Astrocyte (in vitro differentiated cells and primary cell): ENCODE measurements at places on chromosomes 11 and 22. TPM values are rescaled to one million over a fixed set of nuclear protein-coding genes. Genes with fewer than 3 reads are reported as not detected.

The PHETA2 gene
- total RNA-seq: 0.12 and 0.18 TPM in 2 replicates

The EXPH5 gene
- 4.7 and 7.9 TPM in 2 replicates for total RNA-seq

The KCTD17 gene
- 29.0 and 31.3 TPM in 2 replicates for total RNA-seq

The HINFP gene
- 22.7 and 27.8 TPM in 2 replicates for total RNA-seq

The VPREB1 gene
- not detected in 2 replicates for total RNA-seq

DNA sequence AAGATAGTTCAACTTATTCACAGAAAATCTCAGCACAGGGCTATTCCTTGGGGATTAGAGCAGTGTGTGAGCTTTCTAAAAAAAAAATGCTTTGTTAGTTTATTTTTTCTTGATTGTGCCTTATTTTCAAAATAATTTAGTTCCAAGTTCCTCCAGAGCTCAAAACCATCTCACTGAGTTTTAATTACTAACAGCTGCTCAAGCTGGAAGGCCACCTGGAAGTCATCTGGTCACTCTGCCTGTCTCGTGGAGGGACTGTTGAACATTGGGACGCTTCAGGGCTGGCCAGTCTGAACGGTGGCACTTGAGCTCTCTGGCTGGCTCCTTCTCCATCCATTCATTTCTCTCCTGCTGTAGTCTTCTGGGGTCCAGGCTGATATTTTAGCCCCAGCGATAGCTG, 4.0 kb downstream of the OR51E1 start:
- H3K27ac ChIP-seq: no peak overlapping the region
- DNase-seq: no peak
- no peaks in the 10 kb centered on the region for H3K4me1 ChIP-seq
- H3K27me3 ChIP-seq: no peaks in the 10 kb centered on the region

GRCh38 chr11:103061656-103062055, 30.3 kb downstream of the DCUN1D5 start:
- H3K27ac ChIP-seq: no peak overlapping the region
- H3K36me3 ChIP-seq: peaks cover 34% of the 10 kb centered on the region
- no peaks in the 10 kb centered on the region for H3K4me1 ChIP-seq
- DNase-seq: no peak
- no peaks in the 10 kb centered on the region for H3K27me3 ChIP-seq

DNA sequence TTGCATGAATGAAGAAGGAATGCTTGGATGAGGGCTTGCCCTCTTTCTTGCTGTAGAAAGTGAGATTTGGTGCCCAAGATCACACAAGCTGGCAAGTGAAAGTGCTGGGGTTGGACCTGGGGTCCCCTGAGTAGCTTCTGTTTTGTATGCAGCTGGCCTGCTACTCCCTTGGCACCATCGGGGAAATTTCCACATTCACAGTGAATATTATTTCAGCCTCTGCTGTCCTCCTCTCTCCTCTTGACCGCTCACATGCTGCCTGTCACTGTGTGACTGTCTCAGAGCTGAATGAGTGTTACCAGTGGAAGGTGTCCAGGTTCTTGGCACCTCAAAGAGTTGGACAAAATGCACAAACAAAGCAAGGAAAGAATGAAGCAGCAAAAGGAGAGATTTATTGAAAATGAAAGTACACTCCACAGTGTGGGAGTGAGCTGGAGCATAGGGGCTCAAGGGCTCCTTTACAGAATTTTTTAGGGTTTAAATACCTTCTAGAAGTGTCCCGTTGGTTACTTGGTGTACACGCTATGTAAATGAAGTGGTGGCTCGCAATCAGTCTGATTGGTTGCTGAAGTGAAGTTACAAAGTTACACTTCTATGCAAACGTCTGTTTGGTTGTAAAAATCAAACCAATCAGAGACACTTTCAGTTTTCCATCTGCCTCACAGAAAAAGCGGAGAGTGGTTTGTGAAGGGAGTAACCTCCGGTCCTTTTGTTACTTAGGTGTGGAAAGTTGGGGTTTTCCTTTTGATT, 87.4 kb downstream of the DEPDC5 start:
- H3K27ac ChIP-seq: no peak overlapping the region
- H3K4me3 ChIP-seq: no peak overlapping the region
- no peaks in the 10 kb centered on the region for H3K4me1 ChIP-seq

DNA sequence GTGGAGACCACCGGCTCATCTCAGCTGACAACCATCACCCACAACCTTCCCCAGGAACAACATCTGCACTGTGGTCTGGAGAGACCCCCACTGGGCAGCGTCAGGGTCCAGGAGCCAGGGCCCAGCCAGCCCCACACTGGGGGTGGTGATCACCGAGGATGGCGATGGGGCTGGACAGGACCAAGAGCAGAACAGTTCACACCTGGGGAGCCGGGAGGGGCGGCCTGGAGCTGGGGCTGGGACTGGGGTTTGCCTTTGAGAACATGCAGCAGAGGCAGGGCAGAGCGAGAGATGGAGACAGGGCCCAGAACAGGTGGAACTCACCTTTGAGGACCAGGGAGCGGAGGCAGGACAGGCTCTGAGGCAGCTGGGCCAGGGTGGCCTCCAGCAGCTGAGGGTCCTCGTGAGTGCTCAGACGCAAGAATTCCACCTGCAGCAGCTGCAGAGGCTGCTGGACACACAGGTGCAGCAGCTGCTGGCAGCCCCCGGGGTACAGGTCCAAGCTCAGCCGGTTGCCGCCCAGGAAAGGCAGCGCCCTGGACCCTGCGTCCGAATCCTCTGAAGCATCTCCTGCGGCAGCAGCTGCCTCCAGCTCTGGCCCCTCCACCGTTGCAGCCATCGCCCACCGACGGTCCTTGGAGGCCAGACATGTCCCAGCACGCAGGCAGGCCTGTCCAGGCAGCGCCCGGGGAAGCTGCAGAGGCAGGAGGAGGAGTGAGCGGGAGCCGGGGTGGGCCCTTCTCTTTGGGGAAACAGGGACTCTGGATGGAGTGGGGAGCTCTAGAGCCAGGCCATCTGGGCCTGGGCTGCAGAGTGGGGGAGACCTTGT, 1.0 kb downstream of the PIDD1 start:
- no peak overlapping the region for H3K27ac ChIP-seq
- H3K36me3 ChIP-seq: no peaks in the 10 kb centered on the region
- peak overlapping the region; percentile 57 for H3K4me3 ChIP-seq
- DNase-seq: no peak

GRCh38 chr11:62171261-62171723, 18.7 kb upstream of the SCGB1D1 start:
- H3K4me1 ChIP-seq: no peaks in the 10 kb centered on the region
- H3K27ac ChIP-seq: no peak overlapping the region
- peak; percentile 36 for DNase-seq

DNA sequence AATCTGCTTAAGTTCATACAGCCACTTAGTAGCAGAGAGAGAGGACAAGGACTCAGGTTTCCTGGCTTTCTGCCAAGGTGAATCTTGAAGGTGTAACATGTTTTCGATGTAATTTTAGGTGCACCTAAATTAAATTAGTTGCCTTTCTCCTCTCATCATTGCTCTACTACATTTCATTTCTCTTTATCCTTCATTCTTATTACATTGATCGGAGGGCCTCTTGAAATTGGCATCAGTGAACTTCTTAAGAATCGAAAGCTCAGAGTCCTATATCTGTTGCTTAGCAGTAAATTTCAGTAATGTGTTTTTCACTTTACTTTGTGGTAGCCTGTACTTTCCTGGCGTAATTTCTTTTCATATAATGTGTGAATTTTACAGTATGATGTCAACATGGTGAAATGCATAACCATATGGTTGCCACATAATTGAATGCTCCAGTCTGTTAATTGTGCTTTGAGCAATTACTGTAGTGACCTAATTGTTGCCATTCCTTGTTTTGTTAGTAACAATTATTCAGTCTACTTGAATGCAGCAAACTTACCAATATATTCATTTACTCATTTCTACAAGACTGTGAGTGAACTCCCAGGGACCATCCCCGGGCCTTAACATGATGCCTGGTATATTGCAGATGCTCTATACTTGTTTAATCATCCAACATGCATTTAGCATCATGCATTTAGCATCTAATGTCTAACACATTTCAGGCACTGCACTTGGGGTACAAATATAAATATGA, 138.1 kb downstream of the MAML2 start:
- H3K27ac ChIP-seq: no peak overlapping the region
- H3K4me1 ChIP-seq: peaks cover 22% of the 10 kb centered on the region
- no peaks in the 10 kb centered on the region for H3K27me3 ChIP-seq
- H3K36me3 ChIP-seq: no peaks in the 10 kb centered on the region
- no peak overlapping the region for H3K4me3 ChIP-seq

GRCh38 chr11:72730737-72731136, 21.5 kb downstream of the ARAP1 start:
- no peaks in the 10 kb centered on the region for H3K36me3 ChIP-seq
- peaks cover 4% of the 10 kb centered on the region for H3K4me1 ChIP-seq
- no peaks in the 10 kb centered on the region for H3K27me3 ChIP-seq
- DNase-seq: no peak
- H3K27ac ChIP-seq: no peak overlapping the region
- H3K4me3 ChIP-seq: no peak overlapping the region

DNA sequence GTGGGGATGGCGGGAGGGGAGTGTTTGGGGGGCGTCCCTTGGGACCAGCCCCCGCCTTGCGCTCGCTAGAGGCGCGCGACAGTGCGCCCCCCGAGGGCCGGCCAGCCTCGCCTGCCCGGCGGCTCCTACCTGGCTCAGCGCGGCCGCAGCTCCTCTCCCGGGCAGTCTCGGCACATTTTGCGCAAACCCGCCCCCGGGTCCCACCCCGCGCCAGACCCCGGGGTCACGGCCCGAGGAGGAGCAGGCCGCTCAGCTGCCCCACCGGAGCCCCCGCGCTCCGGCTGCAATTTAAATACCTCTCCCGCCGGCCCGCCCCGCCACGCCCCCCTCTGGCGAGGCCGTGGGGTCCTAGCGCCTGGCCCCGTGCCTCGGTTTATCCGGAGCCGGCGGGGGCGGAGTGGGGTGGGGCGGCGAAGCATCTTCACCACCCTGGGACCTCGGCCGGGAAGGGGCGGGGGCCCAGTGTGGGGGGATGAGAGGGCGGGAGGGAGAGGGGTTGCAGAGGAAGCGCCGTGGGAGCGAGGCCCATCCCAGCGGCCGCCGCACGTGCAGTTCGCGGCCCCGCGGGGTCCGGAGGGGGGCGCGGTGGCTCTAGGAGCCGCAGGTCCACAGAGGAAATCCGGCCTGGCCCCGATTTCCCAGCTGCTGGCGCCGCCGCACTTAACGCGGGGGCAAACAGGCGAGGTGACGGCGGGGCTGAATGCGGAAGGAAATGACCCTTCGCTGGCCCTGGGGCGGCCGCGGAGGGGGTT, at the start of gene LRRC32:
LRRC32 (minus strand) TSS at position 263 of the 752 bp plus-strand sequence. CDS start 4,793 bp downstream, outside the sequence.
- H3K4me1 ChIP-seq: peaks cover 19% of the 10 kb centered on the region
- no peaks in the 10 kb centered on the region for H3K27me3 ChIP-seq
- peak within 1 kb of the TSS; percentile 52 for H3K4me3 ChIP-seq
- H3K36me3 ChIP-seq: no peaks in the 10 kb centered on the region
- H3K27ac ChIP-seq: peak within 1 kb of the TSS; percentile 45
- DNase-seq: no peak

DNA sequence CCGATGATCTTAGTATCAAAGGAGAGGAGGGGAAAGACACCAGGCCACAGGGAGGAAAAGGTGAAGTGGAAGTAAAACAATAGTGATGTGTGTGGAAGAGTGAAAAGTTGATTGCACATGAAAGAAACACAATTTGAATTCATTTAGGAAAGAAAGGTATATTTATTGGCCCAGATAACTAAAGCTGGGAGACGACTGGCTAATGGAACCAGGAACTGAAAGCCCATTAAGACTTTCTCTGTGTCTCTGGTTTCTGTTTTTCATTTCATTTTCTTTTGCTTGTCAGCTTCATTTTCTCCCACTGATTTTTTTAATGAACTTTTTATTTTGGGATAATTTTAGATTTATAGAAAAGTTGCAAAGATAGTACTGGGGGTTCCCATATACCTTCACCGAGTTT, 5.1 kb upstream of the DCHS1 start:
- no peaks in the 10 kb centered on the region for H3K27me3 ChIP-seq
- H3K4me3 ChIP-seq: no peak overlapping the region
- no peaks in the 10 kb centered on the region for H3K36me3 ChIP-seq
- no peaks in the 10 kb centered on the region for H3K4me1 ChIP-seq
- DNase-seq: no peak

GRCh38 chr11:3841426-3842350, 929 bp upstream of the RHOG start:
- no peaks in the 10 kb centered on the region for H3K36me3 ChIP-seq
- peak overlapping the region; percentile 69 for H3K27ac ChIP-seq
- DNase-seq: peak; percentile 64
- H3K4me3 ChIP-seq: peak overlapping the region; percentile 56
- H3K27me3 ChIP-seq: no peaks in the 10 kb centered on the region

DNA sequence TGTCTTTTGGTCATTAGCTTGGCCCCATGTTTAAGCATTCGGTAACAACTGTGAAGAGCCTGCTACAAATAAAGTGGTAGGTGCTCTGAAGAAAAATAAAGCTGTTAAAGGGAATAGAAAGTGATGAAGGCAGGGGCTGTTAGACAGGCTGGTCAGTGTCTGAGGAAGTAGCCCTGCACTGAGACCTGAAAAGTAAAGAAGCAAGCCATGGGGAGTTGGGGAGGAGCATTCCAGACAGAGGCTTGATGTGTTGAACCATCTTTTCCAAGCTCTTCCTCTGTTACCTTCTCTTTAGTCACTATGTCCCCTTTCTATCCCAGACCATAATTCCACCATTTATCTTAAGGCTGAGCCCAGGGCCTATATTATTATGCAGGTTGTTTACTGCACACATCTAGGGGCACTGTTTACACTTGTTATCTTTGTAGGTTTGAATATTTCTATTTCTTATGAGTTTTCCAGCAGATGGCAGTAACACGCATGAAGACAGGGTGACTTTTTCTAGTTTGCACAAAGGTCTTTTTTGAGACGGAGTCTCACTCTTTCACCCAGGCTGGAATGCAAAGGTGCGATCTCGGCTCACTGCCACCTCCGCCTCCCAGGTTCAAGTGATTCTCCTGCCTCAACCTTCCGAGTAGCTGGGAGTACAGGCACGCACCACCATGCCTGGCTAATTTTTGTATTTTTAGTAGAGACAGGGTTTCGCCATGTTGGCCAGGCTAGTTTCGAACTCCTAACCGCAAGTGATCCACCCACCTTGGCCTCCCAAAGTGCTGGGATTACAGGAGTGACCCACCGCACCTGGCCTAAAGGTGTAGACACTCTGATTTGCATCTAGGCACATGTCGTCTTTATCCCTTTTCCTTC, 23.0 kb downstream of the ZFTA start:
- DNase-seq: no peak
- no peaks in the 10 kb centered on the region for H3K27me3 ChIP-seq
- H3K4me3 ChIP-seq: no peak overlapping the region
- no peaks in the 10 kb centered on the region for H3K36me3 ChIP-seq
- H3K4me1 ChIP-seq: no peaks in the 10 kb centered on the region
